Stimulated activated CD4-positive, alpha-beta T cell treated with anti-CD3 and anti-CD28 coated beads, TNF-alpha, amount 100 ng/mL, for 1 hour (primary cell): ENCODE measurements at places on chromosomes 2 and 18.

- no peak for DNase-seq
Measured at GRCh38 chr2:134021830-134022524, 231.9 kb upstream of the MGAT5 start.

DNA sequence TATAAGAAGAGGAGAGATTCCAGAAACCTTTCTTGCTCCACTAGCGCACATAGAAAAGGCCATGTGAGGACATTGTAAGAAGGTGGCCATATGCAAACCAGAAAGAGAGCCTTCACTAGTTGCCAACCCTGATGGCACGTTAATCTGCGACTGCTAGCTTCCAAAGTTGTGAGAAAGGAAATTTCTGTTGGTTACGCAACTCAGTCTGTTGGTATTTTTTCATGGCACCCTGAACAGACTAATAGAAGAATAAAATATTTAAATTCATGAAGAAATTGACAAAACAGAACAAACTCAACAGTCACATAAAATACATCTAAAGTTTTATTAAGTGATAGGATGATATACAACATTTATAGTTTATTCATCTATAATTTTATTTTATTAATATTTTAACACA lies 625.9 kb upstream of the NRXN1 start:
- no peak for DNase-seq

GRCh38 chr18:35337286-35337685 lies 6.9 kb downstream of the ZNF24 start:
- no peak for DNase-seq

- no peak for DNase-seq
Measured at GRCh38 chr2:150143087-150143536, 344.4 kb downstream of the RND3 start.

GRCh38 chr2:136858656-136859055 lies 93.3 kb downstream of the THSD7B start:
- no peak for DNase-seq

DNA sequence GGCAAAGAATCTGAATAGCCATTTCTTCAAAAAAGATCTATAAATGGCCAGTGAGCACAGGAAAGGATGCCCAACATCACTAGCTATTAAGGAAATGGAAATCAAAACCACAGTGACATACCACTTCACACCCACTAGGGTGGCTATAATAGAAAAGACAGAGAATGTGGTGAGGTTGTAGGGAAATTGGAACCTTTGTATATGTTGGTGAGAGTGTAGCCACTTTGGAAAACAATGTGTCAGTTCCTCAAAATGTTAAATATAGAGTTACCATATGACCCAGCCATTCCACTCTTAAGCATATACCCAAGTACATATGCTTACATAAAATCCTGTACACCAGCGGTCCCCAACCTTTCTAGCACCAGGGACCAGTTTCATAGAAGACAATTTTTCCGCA lies 152.8 kb downstream of the SMAD2 start:
- DNase-seq = no peak

DNA sequence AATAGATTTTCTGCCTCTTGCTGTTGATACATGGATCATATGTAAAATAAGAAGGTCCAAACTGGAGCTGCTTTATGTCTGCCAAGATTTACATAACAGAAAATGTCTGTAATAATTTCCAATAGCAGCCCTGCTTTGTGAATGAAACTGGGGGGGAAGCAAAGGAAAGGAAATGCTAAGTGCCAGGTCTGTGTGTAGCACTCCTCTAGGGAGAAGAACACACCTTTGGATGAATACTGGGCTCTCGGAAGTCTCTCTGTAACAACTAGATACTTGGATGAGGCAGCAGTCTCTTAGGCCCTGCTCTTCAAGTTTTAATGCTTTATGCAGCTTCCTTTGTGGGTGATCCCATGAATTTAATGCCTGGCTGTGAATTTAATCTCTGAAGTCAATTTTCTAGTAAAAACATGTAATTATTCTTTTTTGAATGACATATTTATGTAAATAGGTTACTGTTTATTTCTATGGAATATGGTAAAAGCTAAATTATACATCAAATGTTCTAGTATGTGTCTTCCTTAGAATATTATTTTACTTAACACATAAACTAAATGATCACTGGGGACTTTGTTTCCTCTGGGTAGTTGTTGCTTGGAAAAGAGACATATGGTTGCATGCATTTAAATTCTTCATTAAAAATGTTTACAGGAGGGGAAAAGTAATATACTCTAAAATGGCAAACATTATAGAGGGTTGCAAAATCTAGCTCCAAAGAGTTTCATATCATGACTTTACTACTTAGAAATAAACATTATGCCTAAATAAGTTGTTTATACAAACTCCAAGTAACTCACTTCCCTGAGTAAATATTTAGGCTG lies 336.6 kb upstream of the CWC22 start:
- no peak for DNase-seq

GRCh38 chr2:218354045-218354444 lies 2.6 kb upstream of the CATIP start:
- DNase-seq = no peak

DNA sequence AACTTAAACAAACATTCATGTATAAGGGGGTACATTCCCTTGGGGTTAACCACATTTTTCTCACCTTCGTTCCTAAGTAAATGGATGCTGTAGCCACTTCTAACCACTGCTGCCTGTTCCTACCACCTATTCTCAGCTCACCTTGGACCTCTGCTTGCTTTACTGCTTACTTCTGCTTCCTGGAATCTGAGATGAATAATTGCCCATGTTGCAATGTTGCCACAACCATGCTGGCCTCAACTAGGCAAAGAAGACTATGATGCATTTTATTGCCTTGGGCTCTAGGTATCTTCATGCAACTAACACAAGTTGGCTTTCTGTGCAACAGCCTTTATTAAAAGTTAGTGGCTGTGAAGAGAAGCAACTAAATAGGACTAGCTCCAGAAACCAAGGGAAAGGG lies 106.3 kb upstream of the TCF4 start:
- DNase-seq = no peak

DNA sequence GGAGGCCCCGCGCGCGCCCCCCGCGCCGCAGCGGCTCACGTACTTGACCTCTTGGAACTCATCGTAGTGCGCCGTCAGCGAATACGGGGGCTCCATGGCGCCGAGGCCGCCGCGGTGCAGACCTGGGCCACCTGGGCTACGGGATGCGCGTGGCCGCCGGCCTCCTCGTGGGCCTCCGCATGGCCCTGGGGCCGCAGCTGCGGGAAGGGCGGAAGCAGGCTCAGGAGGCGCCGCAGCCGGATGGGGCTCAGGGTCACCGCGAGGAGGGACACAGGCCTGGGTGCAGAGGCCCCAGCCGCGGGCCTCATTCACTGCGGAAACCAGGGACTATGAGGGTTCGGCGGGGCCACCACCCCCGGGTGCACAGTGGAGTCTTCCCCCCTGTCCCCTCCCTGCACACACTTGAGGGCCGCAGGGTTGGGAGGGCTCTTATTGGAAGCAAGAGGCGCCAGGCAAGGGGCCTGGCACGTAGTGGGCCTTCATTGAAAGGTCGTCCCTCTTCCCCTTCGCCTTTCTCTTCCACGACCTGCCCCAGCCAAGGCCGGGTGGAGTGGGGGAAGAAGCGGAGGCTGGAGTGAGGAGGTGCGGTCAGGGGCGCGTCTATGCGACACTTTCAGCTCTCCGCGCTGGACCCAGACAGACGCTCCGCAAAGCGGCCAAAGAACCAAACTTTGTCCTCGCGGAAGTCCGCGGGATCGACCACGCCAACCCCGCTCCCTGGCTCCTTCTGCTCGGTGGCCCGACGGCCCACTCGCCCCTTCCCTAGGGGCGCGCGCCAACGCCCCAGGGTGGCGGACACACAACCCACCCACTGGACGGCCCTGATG lies 863 bp downstream of the ECEL1 start:
- no peak for DNase-seq

DNA sequence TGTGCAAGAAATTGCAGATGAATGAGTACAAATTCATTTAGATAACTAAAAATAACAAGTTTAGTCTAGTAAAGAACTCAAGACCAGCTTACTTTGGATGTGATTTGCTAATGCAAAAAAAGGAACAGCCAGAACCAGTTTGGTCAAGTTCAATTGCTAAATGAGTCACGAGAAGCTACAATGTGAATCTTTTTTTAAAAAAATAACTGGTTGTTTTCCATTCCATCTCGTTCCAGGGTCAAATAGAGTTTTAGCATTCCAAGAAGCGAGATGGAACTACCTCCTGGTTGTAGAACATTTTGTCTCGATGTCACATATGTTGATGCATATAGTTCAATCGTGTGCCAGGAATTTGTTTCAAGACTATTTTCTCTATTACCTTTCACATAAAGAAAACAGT lies 65.0 kb upstream of the IKZF2 start:
- DNase-seq = no peak

- no peak for DNase-seq
Measured at GRCh38 chr2:32780961-32781360, 153.1 kb downstream of the TTC27 start.

- DNase-seq = no peak
Measured at GRCh38 chr2:176110415-176111308, 3.6 kb downstream of the HOXD11 start.

DNA sequence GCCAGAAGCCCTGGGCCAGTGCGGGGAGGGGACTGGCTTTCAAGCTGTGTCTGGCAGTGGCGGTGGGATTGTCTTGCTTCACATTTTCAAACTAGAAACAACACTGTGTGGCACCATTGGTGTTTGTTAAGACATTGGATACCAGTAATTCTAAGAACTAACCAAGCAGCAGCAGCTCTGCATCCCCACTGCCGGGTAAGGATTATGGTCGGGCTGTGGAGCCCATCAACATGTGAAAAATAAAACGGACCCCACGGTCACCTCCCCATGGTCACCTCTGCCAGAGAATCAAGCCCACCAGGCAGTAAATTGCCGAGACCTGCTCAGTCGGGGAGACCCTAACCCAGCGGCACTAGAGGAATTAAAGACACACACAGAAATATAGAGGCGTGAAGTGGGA lies 65.3 kb downstream of the C18orf63 start:
- DNase-seq = no peak

DNA sequence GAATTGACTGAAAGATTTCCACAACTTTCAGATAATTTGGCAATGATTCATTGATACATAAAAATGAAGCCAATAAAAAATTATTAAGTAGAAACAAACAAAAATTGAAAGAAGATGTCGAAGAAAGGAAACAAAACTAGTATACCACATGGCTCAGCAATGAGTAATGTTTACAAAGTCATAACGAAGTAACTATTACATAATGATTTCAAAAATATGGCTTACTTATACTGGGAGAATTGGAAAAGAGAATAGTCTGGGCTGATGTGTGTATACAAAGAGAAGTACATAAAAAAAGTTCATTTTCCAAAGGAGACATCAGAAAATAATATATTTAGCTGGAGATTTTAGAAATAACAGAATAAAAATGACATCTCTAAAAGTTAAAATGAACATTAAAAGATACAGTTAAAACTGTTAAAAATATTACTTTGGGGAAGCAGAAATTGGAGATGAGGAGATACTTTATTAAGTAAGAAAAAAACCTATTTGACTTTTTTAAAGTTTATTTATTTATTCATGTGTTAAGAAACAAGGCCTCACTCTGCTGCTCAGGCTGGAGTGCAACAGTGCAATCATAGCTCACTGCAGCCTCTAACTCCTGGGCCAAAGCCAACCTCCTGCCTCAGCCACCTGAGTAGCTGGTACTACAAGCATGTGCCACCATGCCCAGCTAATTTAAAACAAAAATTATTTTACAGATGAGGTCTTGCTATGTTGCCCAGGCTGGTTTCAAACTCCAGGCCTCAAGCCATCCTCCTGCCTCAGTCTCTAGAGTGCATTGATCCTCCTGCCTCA lies 409.7 kb upstream of the PIK3C3 start:
- no peak for DNase-seq

GRCh38 chr18:32473325-32473724 lies 2.6 kb upstream of the GAREM1 start:
- DNase-seq = no peak

DNA sequence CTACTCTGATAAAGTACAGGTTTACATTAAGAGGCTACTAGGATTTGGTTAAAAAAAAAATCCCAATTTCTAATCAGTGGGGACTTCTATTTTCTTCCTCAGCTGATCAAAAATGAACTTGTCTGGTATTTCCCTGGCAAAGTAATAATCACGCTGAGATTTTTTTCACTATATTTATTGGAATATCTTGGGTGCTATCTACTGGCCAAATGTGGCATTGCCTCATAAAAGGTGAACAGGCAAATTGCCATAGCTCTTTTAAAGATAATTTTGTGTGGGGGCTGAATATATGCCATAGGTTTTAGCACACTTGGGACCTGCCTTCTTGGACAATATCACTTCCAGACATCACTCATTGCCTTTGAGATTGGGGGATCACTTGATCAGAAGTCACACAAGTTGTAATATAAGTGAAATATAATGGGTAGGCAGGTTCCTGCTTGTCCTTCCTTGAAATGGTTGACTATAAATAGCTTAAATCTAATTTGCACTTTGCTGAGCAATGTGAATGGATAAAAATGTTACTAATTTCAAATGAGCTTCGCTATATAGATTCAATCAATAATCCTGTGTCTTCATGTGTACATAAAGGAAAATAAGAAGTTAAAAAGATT lies 7.0 kb upstream of the NXPH2 start:
- no peak for DNase-seq

GRCh38 chr2:229237270-229237669 lies 33.8 kb downstream of the PID1 start:
- DNase-seq = no peak

DNA sequence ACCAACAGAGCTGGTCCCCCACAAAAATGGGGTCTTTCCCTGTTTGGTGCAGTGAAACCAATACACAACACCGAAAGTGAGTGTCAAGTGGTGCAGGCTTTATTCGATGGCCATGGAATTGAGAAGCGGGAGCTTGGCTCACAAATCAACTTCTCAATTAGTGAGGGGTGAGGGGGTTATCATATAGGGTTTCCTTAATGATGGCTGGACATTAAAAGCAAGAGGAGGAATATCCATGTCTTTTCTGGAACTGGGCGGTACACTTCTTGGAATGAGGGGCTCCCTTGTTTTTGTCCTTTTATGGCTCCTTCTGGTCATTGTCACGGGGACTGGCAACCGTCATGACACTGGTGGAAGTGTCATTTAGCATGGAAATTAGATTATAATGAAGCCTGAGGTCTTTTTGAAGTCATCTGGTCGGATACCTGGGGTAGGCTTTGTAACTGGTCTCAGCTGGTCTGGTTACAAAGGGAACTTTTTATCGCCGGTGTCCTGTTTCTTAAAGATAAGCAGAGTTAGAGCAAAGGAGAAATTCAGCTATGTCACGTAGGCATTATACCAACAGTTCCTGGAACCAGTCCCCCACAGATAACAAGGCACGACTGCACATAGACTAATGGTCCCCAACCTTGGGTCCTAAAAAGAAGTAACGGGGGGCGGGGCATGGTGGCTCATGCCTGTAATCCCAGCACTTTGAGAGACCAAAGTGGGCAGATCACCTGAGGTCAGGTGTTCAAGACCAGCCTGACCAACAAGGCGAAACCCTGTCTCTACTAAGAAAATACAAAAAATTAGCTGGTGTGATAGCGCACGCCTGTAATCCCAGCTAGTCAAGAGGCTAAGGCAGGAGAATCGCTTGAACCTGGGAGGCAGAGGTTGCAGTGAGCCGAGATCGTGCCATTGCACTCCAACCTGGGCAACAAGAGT lies 93.5 kb upstream of the NDUFV2 start:
- DNase-seq = no peak

- no peak for DNase-seq
Measured at GRCh38 chr2:72145658-72146329, 1.9 kb downstream of the CYP26B1 start.
